ENCODE measurements at places on chromosomes 11 and 22. TPM values are rescaled to one million over a fixed set of nuclear protein-coding genes. Genes with fewer than 3 reads are reported as not detected.

The ZBTB16 gene
- 21.7 TPM for total RNA-seq

The AMOTL1 gene
- total RNA-seq, result 29.3 TPM

The RAB36 gene
- total RNA-seq, result 1.6 TPM

The MMP10 gene
- total RNA-seq, result 1.1 TPM

The OR52E4 gene
- not detected for total RNA-seq

The OR51M1 gene
- total RNA-seq, result not detected

The ZNF280B gene
- 1.4 TPM for total RNA-seq

The MISFA gene
- total RNA-seq, result 0.65 TPM

The HTR3A gene
- not detected for total RNA-seq

The TMPRSS13 gene
- total RNA-seq, result not detected

The GPR152 gene
- not detected for total RNA-seq

The TEX54 gene
- total RNA-seq, result not detected

The SLC25A17 gene
- 21.1 TPM for total RNA-seq

The SCN4B gene
- under 0.01 TPM for total RNA-seq

The CRYAB gene
- not detected for total RNA-seq

All from epithelial cell of umbilical artery (primary cell).